Psoas muscle (tissue), 8 donors: ENCODE measurements at places on chromosomes 13 and 19.
A peak's percentile ranks its signal among the peaks of the same experiment; 100 is the strongest.

- peak; percentile 74 for DNase-seq
- peaks cover 8% of the 10 kb centered on the region for H3K27me3 ChIP-seq
- H3K4me1 ChIP-seq, result no peaks in the 10 kb centered on the region
- no peak overlapping the region for H3K27ac ChIP-seq
- no peaks in the 10 kb centered on the region for H3K36me3 ChIP-seq
These were observed 4.3 kb upstream of the ZNF813 start for GRCh38 chr19:53463263-53463662.

DNA sequence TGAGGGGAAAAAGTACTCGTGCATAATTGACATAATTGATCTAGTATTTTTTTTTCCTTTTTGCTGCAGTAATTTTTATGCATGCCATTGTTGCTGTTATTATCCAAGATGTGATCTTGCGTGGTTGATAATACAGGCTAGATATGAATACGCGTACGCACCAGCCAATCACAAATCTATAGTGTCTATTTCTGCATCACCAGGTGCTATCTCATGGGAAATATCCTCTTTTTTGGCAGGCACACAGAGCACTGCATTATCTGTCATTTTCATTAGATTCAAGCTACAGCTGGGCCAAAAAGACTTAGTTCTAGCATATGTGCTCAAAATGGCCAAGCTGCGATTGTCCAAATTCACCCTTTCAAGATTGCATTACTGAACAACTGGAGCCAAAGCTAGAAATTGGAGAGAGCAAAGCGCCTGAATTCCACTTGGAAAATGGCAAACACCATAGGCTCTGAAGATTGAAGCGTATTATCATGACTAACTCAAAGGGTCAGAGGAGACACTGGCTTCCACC, 181.1 kb downstream of the TSHZ3 start:
- H3K36me3 ChIP-seq, result no peaks in the 10 kb centered on the region
- DNase-seq, result no peak
- no peak overlapping the region for H3K27ac ChIP-seq
- H3K27me3 ChIP-seq, result no peaks in the 10 kb centered on the region
- H3K4me1 ChIP-seq, result no peaks in the 10 kb centered on the region

DNA sequence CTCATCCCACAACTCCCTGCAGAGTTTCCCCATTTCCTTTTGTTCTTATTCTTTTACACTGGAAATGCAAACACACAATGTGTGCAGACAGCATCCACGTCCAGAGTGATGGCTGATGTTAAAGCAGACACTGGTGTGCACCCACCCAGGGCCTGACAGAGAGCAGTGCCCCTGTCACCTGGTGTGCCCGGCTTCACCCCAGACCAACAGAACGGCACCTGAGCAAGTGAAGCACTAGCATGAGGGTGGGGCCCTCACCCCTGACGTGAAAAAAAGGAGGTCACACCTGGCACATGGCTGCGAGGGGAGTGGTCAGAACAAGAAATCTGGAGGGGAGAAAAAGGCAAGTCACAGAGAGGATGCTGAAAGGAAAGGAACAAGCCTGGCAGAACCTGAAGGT, 12.3 kb downstream of the ZNF575 start:
- H3K36me3 ChIP-seq, result peaks cover 74% of the 10 kb centered on the region
- H3K4me1 ChIP-seq, result no peaks in the 10 kb centered on the region
- DNase-seq, result no peak
- H3K27ac ChIP-seq, result no peak overlapping the region
- no peak overlapping the region for H3K4me3 ChIP-seq

DNA sequence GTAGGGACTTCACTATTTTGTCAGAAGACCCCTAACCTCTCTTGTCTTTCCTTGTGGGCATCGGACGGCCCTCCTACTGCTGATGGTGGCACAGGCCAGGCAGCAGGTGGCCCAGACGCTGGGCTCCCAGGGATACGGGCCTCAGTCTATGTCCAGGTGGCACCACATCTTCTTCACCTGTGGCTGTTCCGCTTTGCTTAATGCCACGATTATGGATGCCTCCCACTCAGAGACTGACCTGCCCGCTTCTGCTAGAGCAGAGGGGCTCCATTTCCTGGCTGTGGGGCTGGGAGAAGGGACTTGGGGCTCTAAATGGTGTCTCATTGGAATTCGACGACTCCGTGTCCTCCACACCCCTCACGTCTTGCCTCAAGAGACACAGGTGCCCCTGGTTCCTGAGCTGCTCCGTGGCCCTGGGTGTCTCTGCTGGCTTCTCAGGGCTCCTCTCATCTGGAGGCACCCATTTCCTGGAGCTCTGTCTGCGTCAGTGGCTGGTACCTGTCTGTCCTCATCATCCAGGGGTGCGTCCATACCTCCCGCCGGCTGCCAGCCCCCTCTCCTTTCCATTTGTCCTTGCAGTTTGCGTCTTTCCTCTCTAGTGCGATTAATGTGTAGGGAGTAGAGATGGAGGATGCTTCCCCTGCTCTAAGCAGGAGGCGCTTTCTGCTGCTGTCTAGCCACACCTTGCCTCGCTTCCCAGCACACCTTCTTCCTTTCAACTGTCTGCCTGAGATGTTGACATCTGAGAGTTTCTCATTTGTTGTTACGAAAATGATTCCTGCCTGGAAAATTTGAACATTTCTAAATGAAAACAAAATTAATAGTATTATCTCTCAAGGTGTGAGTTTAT, 63.4 kb downstream of the TEX29 start:
- DNase-seq, result no peak
- H3K27ac ChIP-seq, result no peak overlapping the region
- no peaks in the 10 kb centered on the region for H3K36me3 ChIP-seq
- H3K4me1 ChIP-seq, result no peaks in the 10 kb centered on the region
- no peak overlapping the region for H3K4me3 ChIP-seq

DNA sequence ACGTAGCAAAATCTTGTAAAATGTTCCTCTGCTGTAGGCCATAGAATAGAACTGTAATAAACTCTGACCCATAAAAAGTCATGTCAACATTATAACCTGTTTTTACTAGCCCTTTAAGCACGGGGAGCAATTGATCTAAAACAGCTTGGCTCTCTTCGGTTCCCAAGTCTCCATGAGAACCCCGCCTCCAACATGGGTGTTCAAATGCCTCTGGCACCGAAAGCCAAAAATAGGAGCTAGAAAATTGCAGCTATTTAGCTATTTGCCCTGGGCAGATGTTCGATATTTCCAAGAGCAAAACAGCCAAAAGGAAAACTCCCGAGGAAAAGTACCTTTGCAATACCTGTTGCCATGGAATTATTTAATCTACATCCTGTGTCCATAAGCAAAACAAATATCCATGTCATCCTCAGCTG, 563.1 kb downstream of the EFNB2 start:
- no peaks in the 10 kb centered on the region for H3K27me3 ChIP-seq
- no peaks in the 10 kb centered on the region for H3K36me3 ChIP-seq
- H3K27ac ChIP-seq, result no peak overlapping the region
- DNase-seq, result no peak

DNA sequence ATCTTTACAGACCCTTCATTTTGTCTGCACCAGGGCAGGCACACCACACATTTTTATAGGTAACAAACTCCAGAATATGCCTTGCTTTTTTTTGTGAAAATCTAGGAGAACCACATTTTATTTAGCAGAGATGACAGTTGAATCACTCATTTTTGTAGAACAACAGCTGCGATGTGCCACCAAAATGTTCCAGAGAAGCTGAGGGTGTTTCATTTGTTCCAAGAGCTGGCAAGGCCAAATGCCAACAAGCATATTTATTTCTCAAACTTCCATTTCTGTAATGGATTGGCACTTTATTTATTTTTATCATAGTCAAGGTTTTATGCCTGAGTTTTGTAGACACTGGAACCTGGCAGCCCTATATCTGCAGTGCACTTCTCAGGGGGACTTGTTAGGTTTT, 10.4 kb downstream of the OLFM4 start:
- no peak overlapping the region for H3K27ac ChIP-seq
- H3K27me3 ChIP-seq, result no peaks in the 10 kb centered on the region
- no peaks in the 10 kb centered on the region for H3K4me1 ChIP-seq
- H3K4me3 ChIP-seq, result no peak overlapping the region
- no peak for DNase-seq

GRCh38 chr13:96994017-96994857, at the start of gene OXGR1:
OXGR1 (minus strand) TSS chr13:96994476; CDS start chr13:96987759, 6,717 bp downstream.
- DNase-seq, result peak; percentile 15
- H3K27ac ChIP-seq, result no peak within 1 kb of the TSS
- H3K36me3 ChIP-seq, result no peaks in the 10 kb centered on the region
- peaks cover 48% of the 10 kb centered on the region for H3K27me3 ChIP-seq

DNA sequence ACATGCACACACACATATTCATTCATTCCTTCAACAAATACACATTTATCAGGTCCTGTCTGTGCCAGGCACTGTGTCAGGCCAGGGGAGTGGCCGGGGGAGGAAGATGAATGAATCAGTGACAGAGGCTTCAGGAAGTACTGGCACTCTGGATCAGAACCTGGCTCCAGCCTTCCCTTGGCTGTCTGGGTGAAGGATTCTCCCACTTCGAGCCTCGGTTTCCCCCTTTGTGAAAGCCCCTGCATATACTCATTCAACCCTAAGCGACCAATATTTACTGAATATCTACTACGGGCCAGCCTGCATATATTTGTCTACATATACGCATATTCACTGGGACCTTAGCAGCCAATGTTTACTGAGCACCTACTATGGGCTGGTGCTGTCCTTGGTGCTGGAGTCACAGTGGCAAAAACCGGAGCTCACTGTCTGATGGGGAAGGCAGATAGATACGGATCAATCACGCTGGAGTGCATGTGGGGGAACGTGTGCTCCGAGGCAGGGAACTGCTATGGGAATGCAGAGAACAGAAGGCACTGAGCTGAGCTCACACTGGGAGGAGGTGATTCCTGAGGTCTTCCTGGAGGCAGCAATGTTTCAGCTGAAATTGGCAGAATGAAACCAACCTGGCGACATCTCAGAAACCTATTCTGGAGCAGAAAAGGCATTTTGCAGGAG, 636 bp upstream of the ZNF579 start:
- H3K36me3 ChIP-seq, result peaks cover 31% of the 10 kb centered on the region
- H3K4me1 ChIP-seq, result peaks cover 9% of the 10 kb centered on the region
- no peak for DNase-seq
- peak overlapping the region; percentile 93 for H3K4me3 ChIP-seq
- peak overlapping the region; percentile 97 for H3K27ac ChIP-seq
- peaks cover 5% of the 10 kb centered on the region for H3K27me3 ChIP-seq

DNA sequence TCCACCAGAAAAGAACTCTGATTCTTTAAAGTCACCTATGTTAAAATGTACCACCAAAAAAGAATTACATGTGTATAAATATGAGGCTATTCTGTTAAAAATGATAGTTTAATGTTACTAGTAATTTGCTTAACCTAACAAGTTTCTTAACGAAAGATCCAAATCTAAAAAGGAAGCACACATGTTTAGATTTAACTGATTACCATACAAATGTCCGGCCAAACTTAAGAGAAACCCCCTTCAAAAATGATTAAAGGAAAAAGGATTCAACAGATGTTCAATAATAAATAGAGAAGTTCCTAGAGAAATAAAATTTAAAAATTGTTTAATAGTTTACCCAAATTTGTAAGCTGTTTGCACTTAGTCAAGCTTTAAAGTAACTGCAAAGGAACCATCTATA, 5.0 kb upstream of the ZNF69 start:
- DNase-seq, result no peak
- H3K4me1 ChIP-seq, result peaks cover 2% of the 10 kb centered on the region
- no peak overlapping the region for H3K4me3 ChIP-seq
- H3K27me3 ChIP-seq, result no peaks in the 10 kb centered on the region
- no peak overlapping the region for H3K27ac ChIP-seq

GRCh38 chr13:93249364-93250306, 23.0 kb downstream of the GPC6 start:
- H3K27me3 ChIP-seq, result no peaks in the 10 kb centered on the region
- H3K4me1 ChIP-seq, result no peaks in the 10 kb centered on the region
- no peak for DNase-seq
- no peaks in the 10 kb centered on the region for H3K36me3 ChIP-seq
